Neural progenitor cell (in vitro differentiated cells): ENCODE measurements at places on chromosomes 5 and 9. TPM values are rescaled to one million over a fixed set of nuclear protein-coding genes. Genes with fewer than 3 reads are reported as not detected.

- DNase-seq = peak; percentile 82
Observed at GRCh38 chr5:170267431-170268152, 30.0 kb downstream of the LCP2 start.

DNA sequence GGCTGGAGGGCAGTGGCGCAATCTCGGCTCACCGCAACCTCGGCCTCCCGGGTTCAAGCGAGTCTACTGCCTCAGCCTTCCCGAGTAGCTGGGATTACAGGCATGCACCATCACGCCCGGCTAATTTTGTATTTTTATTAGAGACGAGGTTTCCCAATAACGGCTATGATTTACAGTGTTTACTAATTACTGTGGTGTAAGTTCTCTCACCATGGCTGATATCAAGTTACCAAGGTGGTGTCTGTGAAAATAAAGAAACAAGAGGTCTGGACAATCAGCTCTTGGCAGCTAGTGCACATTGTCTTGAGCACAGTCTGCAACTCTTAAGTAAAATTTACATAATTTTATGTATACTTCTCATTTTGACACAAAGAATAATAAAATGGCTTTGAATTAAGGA, 385.5 kb upstream of the COX7C start:
- no peak for DNase-seq

GRCh38 chr9:21833090-21833801, 30.8 kb downstream of the MTAP start:
- DNase-seq = no peak

Gene F2RL1
- 9.3 and 10.6 TPM in 2 replicates for total RNA-seq

DNA sequence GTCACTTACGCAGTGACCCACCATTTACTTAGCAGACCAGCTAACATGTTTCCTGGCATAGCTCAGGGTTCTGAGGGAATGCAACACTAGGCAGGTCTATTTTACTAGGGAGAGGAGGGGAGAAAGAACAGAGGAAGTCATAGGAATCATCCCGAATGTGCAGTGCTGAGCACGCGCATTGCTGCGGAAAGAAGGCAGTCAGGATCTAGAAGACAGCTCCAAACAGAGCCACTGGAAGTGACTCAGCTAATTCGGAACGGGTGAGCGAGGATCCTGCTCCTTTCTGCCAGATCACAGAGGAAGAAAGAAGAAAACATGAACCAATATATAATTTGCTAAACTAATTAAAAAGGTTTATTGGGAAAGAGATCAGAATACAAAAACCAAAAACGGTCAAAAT, 339.8 kb downstream of the EFNA5 start:
- DNase-seq = no peak

- DNase-seq = no peak
Observed at GRCh38 chr9:106587042-106587441, 275.9 kb upstream of the ZNF462 start.

GRCh38 chr9:82332018-82332773, 343.6 kb downstream of the SPATA31D1 start:
- DNase-seq = no peak

- DNase-seq = no peak
Observed at GRCh38 chr9:92657296-92658094, 12.4 kb downstream of the IPPK start.

Gene PAIP2
- 115 and 201 TPM in 2 replicates for total RNA-seq

Gene NTRK2
- total RNA-seq = 0.02 and 0.03 TPM in 2 replicates

DNA sequence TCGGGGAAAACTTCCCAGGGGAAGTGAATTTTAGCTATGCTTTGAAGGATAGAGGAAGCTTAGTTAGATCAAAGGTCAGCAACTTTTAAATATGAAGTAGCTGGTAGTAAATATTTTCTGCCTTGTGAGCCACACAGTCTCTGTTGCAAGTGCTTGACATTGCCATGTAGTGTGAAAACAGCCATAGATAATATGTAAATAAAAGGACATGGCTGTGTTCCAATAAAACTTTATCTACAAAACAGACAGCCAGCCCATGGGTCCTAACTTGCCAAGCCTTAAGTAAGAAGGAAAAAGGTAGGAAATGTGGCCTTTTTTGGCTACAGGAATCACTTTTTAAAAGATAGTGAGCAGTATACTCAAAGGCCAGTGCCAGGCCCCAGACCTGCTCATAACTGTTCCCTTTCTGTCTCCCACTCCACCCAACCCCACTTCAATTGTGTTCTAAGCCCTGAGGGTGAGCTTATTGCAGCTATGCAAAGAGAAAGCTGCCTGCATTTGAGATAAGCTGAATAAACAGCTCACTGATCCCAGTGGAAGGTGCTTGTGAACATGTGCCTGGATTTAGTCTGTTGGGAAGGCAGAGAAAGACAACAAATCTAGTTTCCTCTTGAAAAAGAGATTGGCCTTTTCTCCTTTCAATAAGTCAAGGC, 113.0 kb upstream of the TRIM32 start:
- no peak for DNase-seq

DNA sequence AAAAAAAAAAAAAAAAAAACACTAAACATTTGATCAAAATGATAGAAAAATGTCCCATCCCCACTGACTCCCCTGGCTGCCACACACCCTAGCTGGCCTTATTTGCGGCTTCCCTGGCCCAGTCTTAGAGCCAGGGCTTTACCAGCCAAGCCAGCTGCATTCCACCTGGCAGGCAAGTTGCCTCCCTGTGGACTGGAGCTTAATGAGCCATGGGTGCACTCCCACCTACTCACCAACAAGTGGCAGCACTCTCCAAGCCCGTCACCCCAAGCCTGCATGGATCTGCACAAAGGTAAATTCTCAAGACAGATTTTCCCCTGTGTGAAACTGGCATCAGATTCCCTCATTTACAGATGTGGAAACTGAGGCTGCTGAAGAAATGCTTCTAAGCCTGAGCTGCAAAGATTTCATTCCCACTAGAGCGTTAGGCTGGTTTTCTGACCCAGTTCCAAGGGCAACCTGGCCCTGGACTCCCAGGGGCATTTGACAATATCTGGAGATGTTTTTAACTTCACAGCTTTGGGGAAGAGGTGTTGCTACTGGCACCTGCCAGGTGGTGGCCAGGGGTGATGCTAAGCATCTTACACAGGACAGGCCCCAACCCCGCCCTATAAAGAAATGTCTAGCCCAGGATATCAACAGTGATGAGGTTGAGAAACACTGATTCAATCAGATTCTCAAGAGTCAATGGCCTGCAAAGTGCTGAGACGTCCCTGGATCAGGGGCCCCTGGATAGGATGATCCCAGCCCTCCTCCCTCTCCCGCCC, 21.9 kb upstream of the VDAC1 start:
- peak; percentile 83 for DNase-seq

Gene TICAM2
- total RNA-seq = 0.03 TPM in 1 of 2 replicates, not detected in the other

Gene GRIA1
- 3.3 and 5.0 TPM in 2 replicates for total RNA-seq

DNA sequence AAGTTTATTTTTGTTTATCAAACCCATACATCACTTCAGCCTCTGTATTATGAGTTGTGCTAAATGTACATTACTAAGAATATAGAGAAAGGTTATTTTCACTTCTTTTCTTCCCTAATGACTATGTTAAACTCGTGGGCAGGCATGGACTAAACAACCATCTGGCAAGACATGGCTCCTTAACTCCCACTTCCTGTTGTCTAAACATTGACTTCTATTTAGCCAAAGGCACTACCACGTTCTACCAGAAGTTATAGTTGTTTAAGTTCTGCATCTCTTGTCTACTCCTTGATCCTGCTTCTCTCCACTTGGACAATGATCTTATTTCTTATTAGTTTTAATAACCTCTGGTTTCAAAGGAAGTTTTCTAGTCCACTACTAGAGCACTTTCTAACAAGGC, 136.1 kb downstream of the MACIR start:
- no peak for DNase-seq

Gene MEIKIN
- total RNA-seq = not detected in 2 replicates

Gene CARD6
- 0.09 TPM in 1 of 2 replicates, not detected in the other for total RNA-seq

DNA sequence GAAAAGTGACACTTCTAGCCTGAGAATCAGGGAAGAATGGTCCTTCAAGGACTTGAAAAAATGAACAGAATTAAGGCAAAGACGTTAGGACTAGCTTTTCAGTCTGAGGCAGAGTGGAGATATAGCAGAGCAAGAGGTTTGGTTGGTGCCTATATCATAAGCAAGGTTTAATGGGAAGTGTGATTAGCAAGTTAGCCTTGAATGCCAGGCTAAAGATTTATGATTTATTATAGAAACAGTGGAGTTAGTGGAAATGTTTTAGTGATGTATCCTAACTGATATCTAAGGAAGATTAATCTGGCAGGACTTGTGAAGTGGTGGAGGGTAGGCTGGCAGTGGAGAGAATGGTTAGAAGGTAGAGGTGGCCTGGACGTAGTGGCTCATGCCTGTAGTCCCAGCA, 7.0 kb downstream of the F2RL2 start:
- no peak for DNase-seq
